Left ventricle myocardium inferior (tissue), 1 donor: ENCODE measurements at places on chromosomes 11 and 22. TPM values are rescaled to one million over a fixed set of nuclear protein-coding genes. Genes with fewer than 3 reads are reported as not detected.

- no peak for DNase-seq
Observed at GRCh38 chr11:34570584-34570983, 50.3 kb upstream of the EHF start.

DNA sequence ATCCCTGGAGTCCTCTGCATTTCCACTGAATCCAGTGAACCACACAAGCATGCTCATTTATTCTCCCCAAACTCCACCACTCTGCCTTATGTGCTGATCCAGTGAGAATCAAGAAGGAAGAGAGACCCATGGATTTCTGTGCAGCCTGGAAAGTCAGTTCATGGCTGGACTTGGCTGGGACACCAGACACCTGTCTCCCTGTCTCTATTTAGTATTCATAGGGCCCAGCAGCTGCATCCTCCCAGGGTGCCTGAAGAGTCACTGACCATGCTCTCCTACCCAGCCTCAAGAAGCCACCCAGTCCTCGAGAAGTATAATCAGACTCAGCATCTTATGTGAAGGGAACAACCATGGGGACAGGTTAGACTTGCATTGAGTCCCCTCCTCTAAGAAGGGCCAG, 83.2 kb downstream of the ZNF280B start:
- no peak for DNase-seq

DNA sequence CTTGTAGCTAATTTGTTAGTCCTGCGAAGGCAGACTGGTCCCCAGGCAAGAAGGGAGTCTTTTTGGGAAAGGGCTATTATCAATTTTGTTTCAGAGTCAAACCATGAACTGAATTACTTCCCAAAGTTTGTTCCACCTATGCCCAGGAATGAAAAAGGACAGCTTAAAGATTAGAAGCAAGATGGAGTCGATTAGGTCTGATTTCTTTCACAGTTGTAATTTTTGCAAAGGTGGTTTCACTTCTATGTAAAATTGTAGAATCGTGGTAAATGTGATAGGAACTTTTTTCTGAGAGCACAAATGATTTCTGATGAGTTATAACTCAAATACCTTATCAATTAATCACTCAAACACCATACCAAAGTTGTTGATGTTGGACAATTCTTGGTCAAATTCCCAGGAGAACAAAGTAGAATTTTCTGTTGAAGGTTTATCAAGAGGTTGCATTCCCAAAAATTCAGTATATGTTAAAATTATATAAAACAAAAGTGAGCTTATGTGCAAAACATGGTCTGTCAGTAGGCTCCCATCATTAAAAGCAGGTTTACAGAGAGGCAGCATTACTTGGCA, 2.9 kb upstream of the CTSC start:
- no peak for DNase-seq

- no peak for DNase-seq
Observed at GRCh38 chr22:24986816-24987215, 34.3 kb downstream of the KIAA1671 start.

DNA sequence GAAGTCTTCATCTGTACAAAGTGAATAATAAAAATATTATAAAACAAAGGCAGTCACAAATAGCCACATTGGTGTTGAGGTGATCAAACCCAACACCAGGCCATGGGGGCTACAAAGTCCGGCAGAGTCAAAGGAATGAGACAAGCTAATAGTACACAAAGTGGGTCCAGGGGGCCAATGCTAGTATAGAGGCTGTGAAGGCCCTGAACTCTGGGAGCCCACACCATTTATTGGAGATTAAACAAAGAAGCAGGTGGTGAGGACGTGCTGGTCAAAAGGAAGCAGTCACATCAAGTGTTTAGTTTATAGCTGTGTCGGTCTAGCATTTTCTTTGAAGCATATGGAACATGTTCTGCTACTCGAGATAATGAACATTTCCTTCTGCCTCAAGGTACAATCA, 58.6 kb upstream of the CCT8L2 start:
- no peak for DNase-seq

The OR8H2 gene
- not detected for total RNA-seq

The SMTNL1 gene
- total RNA-seq: not detected

The PITPNB gene
- 60.0 TPM for total RNA-seq

The OR2AG1 gene
- total RNA-seq: not detected
